ENCODE measurements at places on chromosomes 16 and 17.
A peak's percentile ranks its signal among the peaks of the same experiment; 100 is the strongest.

- DNase-seq, result no peak
Observed at GRCh38 chr17:909642-910323, 69.8 kb downstream of the NXN start.

DNA sequence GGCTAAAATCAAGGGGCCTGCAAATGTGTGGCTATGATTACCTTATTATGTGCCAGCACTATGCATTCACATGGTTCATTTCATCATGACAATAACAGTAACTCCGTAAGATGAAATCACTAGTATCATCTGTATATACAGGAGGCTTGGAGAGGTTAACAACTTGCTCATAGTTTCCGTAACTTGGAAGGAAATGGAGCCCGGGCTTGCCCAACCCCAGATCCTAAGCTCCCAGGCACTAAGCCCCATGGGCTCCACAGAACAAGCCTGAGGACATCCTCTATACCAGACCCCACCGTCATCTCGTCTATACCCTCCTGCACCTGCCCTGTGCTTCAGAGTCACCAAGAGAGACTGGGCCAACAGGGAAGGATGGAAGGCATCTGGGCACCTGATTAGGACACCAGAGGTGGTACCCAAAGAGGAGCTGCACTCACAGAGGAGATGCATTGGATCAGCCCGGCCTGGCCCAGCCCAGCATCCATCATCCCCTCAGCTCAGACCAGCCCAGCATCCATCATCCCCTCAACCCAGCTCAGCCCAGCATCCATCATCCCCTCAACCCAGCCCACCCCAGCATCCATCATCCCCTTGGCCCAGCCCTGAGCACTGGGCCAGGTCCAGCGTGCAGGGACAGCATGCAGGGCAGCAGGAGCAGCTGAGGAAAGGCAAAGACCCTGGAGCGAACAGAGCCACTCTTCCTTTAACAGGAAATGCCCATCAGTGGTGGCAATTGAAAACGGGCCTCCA, 28.5 kb downstream of the NSMCE1 start:
- peak; percentile 14 for DNase-seq

- no peak for DNase-seq
Observed at GRCh38 chr16:29684679-29685078, 5.7 kb downstream of the QPRT start.

GRCh38 chr17:6943406-6943805, 52.4 kb upstream of the ALOX12 start:
- DNase-seq, result no peak

- DNase-seq, result no peak
Observed at GRCh38 chr16:54936979-54937670, 6.5 kb downstream of the IRX5 start.

GRCh38 chr17:63082273-63082861, 116.3 kb downstream of the TANC2 start:
- DNase-seq, result no peak

DNA sequence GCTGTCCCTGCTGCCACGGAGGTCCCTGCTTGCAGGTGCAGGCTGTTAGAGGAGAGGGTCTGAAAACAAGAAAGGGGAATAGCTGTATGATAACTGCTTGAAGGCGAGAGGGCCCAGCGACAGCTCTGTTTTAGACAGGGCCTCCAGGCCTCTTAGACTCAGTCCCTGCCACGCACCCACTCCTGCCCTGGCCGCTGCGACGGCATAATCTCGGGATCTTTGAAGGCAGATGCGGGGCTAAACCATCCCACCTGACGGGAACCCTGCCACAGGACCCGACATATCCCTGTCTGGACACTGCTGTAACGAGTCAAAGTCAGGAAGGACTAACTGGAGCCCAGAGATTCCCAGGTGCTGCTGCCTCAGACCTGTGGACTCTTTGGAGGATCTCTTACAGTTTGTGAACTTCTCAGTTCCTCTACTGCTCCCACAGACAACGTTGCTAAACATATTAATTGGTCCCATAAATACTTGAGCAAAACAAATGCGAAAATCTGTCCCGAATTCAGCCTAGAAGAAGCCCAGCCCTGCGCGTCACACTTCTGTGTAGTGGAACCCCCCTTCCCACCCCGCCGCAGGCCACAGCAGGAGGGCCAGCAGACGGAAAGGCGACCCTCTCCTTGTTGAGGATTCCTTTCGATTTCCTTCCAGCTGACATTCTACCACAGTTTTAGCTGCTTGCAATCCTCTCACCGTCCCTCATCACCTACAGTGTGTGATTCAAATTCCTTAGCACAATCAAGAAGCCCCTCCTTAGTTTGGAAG, 998 bp upstream of the TMEM11 start:
- no peak for DNase-seq

DNA sequence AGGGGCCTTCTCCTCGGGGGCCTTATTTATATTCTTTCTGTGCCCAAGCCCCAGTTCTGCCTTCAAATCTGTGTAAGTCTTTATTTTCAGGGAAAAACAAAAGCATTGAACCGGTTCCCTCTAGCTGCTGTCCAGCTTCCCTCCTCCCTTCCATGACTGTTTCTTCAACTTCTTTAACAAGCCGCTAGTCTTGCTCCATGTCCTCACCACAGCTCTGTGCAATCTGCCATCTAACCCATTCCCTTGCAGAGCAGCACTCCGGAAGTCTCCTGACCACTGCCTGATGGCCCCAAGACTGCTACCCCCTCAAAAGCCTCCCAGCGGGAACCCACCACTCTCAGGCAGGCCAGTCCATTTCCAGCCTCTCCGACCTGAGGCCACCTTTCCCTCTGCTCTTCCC, 16.9 kb downstream of the EMC8 start:
- no peak for DNase-seq

DNA sequence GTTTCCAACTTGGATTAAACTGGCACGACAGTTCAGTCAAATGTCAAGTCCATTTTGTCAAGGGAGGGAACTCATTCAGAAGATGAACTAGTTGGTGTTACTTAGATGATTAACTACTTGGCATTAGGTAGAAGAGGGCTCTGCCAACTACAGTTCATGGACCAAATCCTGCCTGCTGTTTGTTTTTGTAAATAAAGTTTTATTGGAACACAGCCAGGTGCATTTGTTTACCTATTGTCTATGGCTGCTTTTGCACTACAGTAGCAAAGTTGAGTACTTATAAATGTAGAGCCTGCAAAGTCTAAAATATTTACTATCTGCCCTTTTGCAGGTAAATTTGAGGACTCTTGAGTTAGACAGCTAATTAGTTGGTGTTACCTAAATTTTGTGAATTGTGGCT, 410.0 kb downstream of the MAF start:
- DNase-seq, result no peak

- DNase-seq, result no peak
Observed at GRCh38 chr16:26447570-26447969, 619.2 kb upstream of the C16orf82 start.

DNA sequence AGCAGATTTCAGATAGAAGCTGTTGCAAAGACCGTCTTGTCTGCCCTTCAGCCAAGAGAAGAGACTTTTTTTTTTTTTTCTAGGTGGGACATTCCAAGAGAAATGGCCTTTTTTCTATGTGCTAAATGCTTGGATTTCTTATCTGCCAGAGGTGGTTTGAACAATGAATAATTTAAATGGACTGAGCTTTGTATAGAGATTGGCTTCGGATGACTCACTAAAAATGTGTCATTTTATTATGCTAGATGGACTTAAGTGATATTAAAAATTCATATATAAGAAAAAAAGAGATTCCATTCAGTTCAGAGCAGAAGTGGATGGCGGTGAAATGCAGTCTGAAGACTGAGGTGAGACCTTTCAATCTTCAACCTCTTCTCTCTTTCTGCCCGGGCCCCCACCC, 58.4 kb downstream of the MEAK7 start:
- DNase-seq, result no peak

DNA sequence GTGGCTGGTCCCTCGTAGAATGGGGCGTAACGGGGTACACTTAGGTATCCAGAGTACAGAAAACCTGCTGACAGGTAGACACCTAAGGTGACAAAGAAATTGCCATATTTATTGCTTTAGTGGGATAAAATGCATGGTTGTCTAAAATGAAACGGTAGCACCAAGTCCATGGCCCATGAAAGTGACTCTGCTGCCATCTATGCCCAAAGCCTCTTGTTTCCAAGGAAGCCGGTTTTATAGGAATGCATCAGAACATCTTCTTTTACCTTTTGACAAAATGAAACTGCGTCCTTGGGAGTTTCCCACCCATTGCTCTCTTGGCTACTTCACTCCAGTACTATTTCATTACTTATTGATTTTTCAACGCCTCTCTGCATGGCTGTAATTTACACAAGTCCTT, 151.3 kb upstream of the ZFHX3 start:
- no peak for DNase-seq

GRCh38 chr16:19316846-19317245, 31.3 kb downstream of the CLEC19A start:
- no peak for DNase-seq

DNA sequence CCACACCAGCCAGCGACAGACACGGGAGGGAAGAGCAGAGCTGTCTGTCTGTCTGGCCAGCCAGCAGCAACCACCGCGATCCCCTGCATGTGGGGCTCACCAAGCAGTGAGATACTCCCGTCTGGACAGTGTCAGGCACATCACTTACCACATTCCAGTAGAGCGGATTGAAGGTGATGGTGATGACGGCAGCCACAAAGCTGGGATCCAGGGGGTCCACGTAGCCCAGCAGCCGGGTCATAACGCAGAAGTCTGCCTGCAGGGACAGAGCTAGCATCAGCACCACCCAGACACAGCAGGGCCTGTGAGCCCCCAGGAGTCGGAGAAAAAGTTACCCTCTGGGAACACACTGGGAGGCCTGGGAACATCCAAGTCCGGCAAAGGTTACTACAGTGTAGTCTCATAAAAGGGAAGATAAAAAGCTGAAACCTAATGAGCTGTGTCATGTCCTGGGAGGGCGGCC, 14.7 kb downstream of the PEMT start:
- DNase-seq, result no peak

DNA sequence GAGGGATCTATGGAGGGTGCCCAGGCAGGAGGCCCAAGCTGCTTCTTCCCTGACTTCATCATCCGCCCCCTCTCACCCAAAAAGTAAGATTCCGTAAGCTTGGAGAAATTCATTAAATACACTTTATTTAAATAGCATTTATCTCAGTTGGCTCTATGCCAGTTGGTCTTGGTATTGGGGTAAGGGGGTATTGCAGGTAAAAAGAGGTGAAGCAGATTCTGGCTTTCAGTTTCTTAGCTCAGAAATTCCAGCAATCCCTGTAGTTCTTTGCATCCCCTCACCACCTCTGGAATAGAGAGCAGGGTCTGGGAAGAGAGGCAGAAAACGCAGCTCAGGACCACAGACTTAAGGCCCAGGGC, 750 bp upstream of the ALDOC start:
- no peak for DNase-seq

DNA sequence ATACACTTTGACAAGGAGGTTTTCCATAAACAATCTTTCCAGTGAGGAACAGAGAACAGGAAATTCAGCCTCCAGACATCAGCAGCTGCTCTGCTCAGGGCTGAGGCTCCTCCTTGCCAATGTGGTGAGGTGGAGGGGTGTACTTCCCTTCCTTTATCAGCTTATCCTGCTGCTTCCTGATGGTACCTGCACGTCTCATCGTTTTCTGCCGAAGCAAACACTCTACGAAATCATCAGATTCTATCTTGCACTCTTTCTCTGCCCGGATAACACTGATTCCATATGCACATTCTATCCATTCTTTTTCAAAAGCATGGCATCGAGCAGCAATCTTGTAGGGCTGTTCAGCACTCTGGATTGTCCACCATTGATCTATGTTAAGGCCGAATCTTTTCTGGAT, 15.4 kb upstream of the SEZ6 start:
- no peak for DNase-seq

DNA sequence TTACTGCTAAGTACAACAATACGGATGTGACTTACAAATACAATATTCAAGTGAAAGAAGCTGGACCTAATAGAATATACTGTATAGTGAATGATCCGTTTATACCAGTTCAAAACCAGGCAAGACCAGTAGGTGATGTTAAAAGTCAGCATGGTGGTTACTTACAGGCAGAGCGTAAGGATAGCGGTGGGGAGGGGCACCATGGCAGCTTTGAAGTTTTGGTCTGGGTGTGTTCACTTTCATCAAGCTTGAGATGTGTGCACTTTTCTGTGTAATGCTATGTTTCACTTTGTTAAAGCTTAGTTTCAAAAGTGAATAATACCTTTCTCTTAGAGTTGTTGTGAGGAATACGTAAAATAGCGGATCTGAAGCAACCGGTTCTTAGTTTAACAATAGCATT, 16.5 kb upstream of the SLC35G3 start:
- DNase-seq, result no peak

DNA sequence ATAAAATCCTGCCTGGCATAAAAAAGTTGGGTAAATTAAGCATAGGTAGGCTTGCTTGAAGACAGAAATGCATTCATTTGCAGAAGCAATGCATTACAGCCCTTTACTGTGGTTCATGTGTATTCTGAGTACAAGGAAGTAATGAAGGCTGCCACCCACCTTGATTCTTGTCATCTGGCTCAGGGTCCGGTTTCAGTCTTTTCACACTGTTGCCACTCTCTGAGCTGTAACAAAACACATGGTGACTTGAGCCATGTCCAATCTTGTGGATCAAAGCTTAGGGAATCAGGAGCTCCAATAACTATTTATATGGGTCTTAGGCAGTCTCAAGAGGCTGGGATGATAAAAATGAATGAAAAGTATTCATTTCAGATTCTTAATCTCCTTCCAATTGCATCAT, 22.0 kb downstream of the PSME3IP1 start:
- no peak for DNase-seq

- DNase-seq, result no peak
Observed at GRCh38 chr16:77298418-77299360, 99.5 kb downstream of the SYCE1L start.

DNA sequence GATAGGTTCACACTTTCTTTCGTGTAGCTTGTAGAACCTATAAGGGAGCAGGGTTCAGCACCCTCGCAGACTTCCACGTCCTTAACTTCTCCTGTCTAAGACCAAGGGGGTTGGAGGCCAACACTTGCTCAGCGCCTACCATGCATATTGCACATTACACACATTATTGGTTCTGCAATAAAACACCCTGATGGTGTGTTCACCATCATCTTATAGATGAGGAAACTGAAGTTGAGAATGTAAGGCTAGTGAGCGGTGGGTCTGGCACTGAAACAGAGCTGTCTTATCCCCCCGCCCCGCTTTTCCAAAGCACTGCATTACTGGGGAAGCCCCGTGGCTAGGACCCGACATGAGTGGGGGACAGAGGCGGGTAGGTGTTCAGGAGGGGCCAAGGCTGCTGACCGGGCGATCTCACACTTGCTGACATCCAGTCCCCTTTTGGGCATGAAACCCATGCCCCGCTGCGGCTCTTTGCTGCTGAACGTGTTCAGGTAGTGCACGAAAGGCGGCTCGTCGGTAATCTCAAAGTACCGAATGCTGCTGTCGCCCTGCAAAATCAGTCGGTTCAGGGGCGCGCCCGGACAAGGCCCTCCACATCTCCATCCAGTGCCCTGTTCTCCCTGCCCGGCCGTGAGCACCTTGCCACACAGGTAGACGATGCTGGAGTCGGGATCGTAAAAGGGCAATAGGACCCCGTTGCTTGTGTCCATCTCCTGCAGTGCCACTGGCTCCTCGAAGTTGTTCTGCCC, 6.2 kb downstream of the CORO6 start:
- no peak for DNase-seq

GRCh38 chr17:489758-490329, 137.2 kb upstream of the RPH3AL start:
- no peak for DNase-seq
